ENCODE measurements at places on chromosomes 13 and 19. TPM values are rescaled to one million over a fixed set of nuclear protein-coding genes. Genes with fewer than 3 reads are reported as not detected.
A peak's percentile ranks its signal among the peaks of the same experiment; 100 is the strongest.

JAK3 gene
- polyA plus RNA-seq = 6.8 TPM

CEACAM18 gene
- 0.54 TPM for polyA plus RNA-seq

RNF225 gene
- polyA plus RNA-seq = not detected

C19orf85 gene
- not detected for polyA plus RNA-seq

CEACAM3 gene
- polyA plus RNA-seq = not detected

GRCh38 chr13:35704331-35704730, 227.8 kb upstream of the MAB21L1 start:
- no peak for DNase-seq

- peak; percentile 77 for DNase-seq
Measured at GRCh38 chr13:73521290-73521624, 462.5 kb downstream of the KLF5 start.

GRCh38 chr13:63631006-63631405, 2215.4 kb upstream of the PCDH20 start:
- DNase-seq = no peak

DNA sequence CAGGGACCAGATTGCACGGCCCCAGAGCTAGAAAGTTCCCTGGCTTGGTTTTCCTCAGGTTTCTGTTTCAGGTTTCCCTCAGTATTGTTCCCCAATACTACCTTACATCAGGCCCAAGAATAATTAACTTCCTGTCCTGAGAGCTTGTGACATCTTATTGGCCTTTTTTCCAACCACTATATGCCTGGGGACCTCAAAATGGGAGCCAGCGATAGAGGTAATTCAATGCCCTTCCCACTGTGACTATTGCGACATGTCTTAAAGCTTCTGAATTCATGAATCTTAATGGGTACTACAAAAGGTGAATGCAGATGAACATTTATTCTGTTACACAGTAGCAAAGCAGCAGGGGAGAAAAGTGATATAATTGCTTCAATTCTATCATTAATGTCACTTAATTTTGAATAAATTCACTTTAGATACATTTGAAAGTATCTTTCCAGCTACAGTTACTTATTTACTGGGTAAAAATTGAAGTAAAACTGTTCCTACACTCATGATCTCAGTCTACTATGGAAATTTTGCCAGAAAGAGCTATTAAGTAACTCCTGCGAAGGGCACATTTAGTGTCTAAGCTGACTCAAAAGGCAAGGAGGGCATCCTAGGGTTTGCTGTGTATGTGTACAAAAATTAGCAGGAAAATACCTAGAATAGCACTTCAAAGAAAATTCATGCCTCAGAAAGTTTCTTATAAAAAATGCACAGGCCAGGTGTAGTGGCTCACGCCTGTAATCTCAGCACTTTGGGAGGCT, 4.1 kb downstream of the CRYL1 start:
- DNase-seq = peak; percentile 46

DNA sequence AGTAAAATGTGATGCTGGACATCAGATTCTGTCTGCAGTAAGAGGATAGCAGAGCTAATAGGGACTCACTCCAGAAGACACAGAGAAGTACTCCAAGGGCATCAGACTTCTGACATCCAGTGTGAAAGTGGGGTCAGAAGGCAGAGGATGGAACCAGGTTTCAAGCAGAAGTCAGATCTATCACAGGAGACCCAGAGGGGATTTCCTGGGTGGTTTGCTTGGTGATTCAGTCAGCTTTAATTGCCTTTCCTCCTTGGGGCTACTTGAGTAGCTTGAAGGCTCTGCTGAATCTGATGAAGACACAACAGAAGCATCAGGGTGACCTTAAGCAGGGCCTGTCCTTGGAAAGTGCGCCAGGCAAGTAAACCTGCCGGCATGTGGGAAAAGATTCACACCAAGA, 300.6 kb downstream of the COG6 start:
- DNase-seq = no peak

DNA sequence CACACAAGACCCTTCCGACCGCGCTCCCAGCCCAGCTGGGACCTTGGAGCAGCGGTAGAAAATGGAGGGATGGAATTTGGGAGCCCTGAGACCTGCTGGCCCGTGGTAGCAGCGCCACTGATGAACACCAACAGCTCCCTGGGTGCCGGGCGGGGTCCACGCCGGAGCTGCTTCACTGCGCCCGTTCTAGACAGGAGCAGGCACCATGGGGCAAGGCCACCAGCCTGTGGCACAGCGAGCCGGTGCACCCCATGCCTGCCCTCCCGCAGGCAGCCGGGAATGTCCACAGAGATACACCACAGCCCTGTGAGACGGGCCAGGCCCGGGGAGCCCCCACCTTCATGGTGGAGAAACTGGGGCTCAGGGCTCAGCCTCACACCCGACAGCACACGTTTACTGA, 9.9 kb upstream of the SHC2 start:
- no peak for DNase-seq

DNA sequence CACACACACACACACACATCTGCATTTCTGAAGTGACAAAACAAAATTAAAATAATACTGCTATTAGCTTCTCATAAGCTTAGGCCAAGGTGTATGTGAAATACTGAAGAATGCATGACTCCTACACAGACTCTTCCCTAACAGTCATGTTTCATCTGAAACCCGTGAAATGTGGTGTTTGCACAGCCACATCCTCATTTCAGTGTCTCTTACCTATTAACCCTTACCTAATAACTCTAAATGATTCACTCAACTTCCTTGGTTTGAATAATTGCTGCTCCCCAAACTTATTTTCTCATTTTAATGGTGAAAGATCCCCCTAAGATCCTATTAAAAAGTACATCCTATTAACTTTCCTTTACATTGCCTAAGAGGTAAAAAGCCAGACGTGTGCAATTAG, 117.6 kb downstream of the MIPEP start:
- DNase-seq = no peak

GRCh38 chr19:49343123-49343522, 7.9 kb downstream of the CD37 start:
- no peak for DNase-seq

DNA sequence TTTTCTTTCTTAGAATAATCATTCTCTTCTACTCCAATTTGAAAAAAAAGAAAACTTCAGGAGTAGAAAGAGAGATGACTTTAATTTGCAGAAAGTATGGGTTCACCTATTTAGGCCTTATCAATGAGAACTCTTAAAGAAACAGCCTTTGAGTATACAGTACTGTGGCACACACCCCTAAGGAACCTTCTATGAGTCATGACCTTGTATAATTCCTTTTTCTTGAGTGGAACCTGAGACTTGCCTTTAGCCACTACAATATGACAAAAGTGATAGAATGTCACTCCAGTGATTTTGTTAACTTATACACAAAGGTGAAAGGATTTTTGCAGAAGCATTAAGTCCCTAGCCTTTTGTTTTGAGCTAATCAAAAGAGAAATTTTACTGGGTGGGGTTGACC, 58.7 kb downstream of the ITGBL1 start:
- DNase-seq = no peak

DNA sequence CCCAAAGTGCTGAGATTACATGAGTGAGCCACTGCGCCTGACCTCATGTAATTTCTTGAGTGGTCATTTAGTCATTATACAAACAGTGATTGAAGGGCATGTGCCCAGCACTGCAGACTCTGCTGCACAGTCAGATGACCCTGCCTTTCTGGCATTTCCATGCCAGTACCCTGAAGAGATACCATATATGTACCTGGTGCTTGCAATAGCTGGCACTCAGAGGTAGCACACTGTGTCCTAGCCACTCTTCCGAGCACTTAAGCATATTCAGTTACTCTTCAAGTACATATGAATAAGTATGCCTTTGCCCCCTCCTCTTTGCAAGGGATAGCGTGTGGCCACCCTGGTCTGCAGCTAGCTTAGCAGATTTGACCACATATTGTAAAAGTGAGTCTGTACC, 15.5 kb downstream of the STX10 start:
- DNase-seq = no peak

DNA sequence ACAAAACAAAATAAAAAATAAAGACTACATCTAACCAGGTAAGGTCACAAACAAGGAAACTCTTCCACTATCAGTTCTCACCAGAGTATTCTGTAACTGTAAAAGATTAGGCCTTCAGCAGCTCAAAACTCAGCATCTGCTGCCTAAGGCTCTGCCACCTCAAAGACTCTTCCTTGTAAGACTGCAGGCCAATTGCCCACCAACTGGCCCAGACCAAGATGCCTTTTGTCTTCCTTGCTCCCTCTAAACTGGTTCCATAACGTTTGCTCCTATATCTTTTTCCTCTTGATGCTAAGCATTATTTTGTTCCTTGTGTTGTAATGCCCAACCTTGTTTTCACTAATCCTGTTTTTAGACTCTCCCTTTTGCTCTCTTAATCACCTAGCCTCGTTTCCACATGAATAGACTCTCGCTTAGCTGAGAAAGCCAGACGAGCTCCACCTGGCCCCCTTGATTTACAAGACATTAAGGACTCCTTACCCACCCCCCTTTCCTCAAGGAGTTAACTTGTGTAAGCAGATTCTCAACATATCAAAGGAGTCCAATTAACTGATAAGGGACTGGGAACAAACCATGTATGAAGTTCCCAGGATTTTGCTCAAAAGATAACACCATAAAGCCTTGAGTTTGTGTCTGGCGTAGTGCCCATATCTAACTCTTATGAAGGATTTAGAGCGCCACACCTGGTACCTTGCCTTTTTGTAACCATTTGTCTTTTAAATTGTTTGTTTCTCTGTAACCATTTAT, 1.5 kb downstream of the ZNF814 start:
- DNase-seq = peak; percentile 78

DNA sequence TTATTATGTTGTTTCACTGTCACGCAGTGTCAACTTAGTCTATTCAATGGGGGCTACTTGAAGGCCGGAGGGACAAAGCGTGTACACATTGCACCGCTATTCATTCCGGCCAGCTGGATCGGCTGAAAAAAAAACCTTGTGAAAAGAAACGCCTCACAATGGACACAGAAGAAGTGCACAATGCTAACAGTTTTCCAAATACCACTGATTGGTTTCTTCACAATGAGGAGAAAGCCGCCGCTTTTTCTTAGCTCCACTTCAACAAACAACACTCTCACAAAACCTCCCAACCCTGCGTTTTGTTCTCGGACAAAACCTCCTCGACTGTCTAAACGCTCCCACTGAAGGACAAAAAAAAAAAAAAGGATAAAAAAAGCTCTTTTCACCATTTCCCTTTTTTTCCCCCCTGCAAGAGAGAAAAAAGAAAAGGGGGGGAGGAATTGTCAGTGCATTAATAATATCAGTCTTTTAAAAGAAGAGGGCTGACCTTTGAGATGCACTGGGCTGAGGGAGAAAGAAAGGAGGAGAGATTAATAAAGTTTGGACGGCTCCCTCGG, 5.4 kb downstream of the SOX21 start:
- DNase-seq = no peak

DNA sequence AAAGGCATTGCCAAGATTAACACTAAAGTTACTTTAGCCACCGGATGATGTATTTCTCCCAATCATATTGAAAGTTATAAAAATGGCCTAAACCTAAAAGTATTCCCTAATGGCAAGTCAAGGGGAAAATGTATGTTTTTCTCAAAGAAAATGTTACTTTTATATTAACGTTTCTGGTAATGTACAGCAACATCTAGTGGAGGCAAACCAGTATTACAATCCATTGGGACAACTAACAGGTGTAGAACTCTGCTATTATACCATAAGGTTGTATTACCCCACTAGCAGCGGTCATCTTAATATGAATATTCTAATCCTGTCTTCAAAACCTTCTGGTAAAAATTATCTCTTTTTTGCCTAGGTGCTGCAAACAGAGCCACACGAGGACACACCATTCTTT, 69.2 kb downstream of the ZNF100 start:
- DNase-seq = peak; percentile 1
